AG20443 (cell line): ENCODE measurements at places on chromosomes 7 and 10.

DNA sequence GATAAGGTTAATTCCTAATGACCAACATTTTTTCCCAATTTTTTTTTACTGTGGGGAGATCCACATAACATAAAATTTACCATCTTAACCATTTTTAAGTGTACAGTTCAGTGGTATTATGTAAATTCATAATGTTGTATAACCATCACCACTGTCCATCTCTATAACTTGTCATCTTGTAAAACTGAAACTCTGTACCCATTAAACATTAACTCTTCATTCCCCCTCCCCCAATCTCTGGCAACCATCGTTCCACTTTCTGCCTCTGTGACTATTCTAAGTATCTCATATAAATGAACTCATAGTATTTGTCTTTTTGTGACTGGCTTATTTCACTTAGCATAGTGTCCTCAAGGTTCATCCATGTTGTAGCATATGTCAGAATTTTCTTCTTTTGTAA lies 46.0 kb upstream of the HPS1 start:
- DNase-seq: no peak

- DNase-seq: no peak
These were observed 129.0 kb upstream of the AGR3 start for GRCh38 chr7:17010637-17011300.

DNA sequence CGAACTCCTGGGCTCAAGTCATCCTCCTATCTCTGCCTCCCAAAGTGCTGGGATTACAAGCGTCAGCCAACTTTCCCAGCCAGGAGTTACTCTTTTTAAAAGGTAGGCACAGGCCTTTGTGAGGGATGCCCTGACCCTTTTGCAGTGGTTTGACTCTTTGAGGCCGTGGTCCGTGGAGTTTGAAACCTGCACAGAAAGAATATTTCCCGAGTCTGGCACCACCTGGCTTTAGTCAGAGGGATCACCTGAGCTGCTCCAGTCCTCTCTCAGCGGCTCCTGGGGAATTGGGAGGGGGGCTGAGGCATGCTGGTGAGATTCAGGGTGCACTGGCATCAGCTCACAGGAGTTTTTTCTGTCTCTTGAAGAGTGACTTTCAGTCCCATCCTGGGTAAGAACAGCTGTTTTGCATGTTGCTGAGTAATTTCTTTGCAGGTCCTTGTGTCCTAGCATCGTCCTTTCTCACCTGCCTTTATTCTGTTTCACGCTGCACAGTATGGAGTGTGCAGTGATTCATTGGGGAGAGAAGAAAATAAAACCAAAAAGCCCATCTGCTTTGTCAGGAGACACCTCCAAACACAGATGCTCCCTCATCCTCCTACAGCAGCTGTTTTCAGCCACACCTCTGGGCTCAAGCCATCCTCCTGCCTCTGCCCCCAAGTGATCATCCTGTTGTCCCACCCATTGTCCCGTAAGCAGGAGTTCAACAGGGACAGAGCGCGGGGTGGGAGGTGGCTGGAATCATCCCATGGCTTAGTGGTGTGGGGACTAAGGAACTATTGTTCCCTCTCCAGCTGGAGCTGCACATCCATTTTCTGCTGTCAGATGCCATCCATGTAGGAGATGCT lies 284.7 kb downstream of the CAMK1D start:
- no peak for DNase-seq

DNA sequence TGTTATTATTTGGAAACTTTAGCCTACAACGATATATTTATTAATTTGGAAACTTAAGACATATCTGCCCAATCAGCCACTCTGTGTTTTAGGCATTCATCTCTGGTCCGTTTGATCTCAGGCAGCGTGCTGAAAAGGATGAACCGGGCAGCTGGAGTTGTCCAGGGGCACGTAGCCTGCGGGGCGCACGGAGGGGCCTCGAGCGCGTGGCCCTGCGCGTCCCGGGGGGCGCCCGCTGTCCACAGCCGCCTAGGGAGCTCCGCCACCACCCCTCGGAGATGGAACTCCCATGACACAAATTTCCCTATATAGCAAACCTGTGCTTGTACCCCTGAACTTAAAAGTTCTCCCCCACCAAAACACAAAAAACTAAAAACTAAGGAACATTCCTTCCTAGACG lies 24.3 kb upstream of the MKI67 start:
- DNase-seq: no peak

- peak; percentile 78 for DNase-seq
These were observed 47.6 kb downstream of the STEAP1B start for GRCh38 chr7:22452142-22452959.

DNA sequence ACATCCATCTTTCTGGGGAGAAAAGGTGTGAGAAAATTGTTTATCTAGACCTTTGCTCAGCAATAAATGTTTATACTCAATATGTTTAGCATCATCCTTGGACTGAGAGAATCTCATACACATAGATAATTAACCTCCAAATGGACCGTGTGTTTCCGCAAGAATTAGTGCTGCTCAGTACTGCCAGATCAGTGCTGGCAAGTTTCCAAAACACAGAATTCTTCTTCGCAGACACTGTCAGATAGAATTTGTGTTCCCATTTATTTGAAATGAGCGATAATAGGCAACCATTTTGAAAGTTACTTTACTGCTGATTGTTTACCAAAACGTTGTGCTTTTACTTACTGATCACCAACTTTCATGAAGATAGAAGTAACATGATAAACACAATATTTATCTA lies 33.7 kb downstream of the STAMBPL1 start:
- DNase-seq: no peak

DNA sequence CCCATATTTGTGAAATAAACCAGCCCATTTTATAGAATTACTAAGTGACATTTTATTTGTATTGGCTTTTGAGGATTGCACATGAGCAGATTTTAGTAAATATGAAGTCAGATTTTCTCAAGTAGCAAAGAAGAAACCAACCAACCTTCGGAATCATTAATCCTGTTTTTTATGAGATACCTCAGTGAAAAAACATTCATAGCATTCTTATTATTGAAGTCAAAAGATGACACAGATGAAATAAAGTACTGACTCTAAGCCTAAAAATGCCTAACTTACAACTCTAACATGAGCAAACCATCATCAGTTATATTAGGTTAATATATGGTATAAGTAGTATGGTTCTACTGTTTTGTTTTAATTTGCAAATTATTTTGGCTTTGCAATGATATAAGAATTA lies 59.9 kb upstream of the AGBL3 start:
- DNase-seq: no peak

GRCh38 chr7:47809387-47809786 lies 138.9 kb downstream of the PKD1L1 start:
- DNase-seq: no peak

DNA sequence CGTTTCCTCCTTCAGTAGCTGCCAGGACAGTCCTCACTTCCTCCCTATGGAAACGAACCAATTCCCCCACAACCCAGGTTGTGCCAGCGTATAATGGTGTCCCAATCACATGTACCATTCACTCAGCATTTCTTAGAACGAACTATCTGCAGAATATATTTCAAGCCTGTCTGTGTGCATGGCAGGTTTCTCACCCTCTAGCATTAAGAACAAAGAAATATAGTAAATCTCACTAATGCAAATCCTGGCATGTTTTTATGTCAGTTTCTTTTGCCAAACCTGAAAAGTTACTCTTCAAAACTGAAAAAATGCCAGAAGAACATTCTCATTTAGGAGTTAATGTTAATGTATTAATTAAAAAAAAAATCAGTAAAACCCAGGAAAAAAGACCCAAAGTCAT lies 405.9 kb upstream of the KLF6 start:
- no peak for DNase-seq

GRCh38 chr7:149778696-149779501 lies 5.5 kb upstream of the ZNF467 start:
- DNase-seq: no peak

DNA sequence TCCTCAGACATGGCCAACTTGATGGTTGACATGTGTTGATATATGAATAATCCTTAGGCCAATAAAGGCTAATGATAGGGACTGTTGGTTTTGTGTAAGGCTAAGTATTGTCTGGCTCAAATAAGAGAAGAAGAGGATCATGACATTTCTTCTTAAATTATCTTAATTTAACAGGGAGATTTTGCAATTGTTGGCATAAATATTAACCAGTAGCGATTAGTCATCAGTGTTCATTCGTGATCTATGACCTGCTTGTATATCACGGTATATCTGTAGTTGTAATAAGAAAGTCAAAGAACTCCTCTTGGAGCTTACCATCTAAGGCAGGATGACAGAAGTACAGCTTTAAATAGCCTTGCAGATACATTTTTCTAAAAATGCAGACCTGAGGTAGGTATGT lies 196.4 kb downstream of the CREB5 start:
- DNase-seq: no peak

DNA sequence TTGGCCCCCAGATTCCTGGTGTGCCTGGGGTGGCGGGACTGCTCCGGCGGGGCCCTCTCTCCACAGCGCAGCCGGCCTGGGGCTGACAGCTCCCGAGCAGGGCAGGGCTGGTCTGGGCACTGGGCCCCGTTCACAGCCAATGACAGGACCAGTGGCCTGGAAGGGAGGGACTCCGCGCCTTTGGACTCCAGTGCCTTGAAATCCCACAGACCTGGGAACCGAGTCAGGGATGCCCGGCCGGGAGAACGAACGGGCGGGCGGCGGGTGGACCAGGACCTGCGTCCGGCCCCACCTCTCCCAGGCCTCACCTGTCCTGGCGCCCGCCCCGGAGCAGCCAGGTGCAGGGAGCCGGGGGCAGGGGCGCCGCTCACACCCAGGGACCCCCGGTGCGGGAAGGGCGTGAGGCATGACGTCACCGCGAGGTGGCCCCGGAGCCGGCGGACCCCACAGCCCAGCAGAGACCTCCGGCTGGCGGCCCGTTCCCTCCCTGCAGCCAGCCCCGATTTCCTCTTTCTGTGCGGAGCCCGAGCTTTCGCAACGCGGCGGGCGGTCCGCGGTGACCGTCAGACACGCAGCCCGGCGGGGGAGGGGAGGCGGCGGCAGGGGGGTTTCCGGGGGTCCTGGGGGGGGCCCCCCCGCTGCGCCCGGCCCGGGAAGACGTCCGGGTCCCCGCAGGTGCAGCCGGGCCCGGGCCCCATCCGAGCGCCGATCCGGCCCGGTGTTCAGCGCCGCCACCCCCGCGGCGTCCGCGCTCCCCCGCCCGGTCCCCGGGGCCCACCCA lies 743 bp downstream of the ADAP1 start:
- DNase-seq: peak; percentile 84

DNA sequence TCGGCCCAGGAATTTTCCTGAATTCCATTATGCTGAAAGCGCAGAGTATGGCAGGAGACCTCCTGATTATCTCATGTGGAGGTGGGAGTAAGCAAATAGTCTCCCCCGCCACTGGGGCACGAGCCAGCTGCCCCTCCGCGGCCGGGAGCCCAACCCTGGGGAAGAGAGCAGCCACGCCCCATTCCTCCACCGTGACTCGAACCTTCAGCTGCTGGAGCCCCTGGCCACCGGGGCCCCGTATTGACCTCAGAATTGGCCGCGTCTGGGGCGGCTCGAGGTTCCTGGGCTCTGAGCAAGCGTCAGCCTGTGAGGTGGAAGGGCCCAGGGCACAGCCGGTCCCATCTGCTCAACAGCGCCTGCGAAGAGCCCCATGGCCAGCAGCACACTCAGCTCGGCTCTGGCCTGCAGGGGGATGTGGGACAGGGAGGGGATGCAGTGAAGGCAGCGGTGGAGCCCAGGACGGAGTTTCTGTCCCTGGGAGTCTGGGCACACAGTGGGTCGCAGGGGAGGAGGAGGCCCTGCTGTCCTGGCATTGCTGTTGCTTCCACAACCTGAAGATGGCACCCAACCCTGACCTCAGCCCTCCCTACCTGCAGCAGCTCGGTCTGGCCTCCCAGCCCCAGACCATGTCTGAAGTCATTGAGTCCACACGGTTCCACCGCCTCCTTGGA lies 97.8 kb downstream of the CHST15 start:
- DNase-seq: peak; percentile 91

DNA sequence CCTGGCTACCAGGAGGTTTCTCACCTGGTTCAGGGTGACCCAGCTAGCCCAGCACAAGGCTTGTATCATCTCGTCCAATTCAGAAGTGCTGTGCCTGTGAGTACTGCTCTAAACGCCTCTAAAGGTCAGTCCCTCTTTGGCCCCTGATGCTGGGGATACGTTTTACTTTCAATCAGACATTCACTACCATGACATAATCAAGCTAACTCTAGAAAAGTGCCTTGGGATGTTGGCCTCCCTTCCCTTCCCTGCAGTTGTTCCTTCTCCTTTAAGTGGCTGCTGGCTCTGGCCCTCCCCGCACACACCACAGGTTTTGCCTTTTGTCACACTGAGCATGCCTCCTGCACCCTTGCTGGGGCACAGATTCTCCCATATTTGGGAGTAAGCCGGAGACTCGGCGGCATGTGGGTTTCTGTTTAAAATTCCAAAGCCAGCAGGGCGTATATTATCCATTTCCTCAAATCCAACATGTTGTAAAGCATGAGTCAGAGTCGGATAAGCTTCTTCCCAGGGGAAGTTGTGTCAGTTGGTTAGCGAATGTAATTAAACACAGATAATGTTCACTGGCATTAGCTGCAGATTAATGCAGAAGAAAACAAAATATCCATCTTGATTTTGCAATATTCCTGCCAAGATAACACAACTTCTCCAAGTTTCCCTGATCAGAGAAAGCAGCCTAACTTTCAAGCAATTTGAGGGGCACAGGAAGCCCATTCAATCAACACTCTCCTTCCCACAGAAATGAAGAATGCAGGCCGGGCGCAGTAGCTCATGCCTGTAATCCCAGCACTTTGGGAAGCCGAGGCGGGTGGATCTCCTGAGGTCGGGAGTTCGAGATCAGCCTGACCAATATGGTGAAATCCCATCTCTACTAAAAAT lies 31.8 kb upstream of the VCL start:
- DNase-seq: peak; percentile 95

- DNase-seq: no peak
These were observed 7.2 kb upstream of the RELN start for GRCh38 chr7:103996639-103997038.

DNA sequence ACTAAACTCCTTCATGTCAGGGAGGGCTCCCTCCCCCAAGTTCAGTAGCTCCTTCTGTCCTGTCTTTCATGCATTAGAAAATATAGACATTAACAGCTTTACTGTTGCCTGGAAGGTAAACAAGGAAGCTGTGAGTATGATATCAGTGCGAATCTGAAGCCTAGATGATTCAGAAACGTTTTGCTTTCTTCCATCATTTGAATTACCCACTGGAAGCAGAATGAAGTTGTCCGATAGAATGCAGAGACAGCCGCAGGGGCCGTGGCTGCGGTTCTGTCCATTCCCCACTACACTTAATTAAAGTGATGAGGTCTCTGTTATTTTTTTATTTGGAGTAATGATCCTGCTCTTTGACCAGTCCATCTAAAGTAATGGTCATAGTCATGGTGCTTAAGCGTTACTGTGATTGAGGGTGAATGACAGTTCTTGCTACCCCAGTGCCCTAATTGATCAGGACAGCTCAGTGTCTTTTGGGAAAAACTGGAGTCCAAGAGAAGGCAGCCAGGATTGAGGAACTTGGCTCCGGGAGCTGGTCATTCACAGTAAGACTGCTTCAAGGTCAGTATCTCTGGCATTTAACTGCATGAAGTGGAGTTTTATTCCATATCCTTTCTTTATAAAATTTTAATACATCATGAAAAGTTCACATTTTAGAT lies 69.9 kb downstream of the PTPRE start:
- no peak for DNase-seq
